ENCODE measurements at places on chromosomes 5 and 9.

DNA sequence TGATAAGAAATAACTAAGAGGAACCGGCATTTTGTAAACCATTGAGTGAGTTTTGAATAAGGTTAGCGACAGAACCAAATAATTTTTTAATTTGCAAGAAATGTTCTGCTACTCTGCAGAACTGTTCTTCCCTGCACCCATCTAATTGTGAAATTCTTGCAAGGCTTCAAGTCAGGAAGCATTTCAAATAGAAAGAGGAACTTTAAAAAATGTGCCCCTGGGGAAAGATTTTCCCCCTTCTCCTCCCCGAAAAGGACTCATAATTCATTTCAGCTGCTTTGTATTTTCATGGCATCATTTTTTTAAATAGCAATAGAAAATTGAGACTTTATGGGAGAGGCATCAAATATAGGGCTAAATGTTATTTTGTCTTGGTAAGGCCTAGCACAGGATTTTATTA lies 180.9 kb upstream of the ANKRD55 start:
- DNase-seq: no peak

GRCh38 chr9:135183069-135183468 lies 95.6 kb downstream of the OLFM1 start:
- DNase-seq: no peak

DNA sequence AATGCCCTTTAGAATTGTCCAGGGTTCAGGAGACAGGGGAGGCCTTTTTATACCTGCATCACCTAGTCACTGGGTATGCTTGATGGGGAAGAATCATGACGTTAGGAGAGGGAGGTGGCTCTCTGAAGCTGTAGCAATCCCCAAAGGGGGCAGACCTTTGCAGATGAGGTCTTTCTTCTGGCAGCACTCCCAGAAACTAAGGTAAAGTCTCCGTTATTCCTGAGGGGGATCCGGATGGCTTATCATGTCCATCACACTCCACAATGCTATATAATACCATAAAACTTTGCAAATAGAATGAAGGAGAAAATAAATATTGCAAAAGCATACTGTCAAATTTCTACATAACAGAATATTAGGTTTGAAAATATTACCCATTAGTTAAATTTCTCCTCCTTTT lies 21.5 kb upstream of the CAST start:
- DNase-seq: no peak

DNA sequence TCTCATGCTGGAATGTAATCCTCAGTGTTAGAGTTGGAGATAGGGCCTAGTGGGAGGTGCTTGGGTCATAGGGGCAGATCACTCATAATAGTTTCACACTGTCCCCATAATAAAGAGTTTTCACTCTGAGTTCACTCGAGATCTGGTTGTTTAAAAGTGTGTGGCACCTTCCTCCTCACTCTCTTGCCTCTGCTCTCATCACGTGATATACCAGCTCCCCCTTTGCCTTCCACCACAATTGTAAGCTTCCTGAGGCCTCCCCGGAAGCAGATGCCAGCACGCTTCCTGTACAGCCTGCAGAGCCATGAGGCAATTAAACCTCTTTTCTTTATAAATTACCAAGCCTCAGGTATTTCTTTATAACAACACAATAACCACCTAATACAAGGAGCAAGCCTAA lies 3.8 kb upstream of the KLHL3 start:
- DNase-seq: no peak

DNA sequence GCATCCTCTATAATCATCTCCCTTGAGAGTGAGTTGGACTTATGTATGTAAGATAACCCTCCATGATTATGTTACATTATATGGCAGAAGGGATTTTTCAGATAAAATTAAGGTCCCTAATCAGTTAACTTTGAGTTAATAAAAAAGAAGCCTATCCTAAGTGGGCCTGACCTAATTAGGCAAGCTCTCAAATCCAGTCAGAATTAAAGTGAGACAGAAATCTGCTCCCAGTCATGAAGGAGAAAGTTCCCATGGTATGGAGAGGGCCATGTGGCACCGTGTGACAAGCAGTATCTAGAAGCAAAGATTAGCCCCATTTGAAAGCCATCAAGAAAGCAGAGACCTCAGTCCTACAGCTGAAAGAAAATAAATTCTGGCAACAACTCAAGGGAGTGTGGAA lies 202.4 kb downstream of the PRELID2 start:
- DNase-seq: no peak

DNA sequence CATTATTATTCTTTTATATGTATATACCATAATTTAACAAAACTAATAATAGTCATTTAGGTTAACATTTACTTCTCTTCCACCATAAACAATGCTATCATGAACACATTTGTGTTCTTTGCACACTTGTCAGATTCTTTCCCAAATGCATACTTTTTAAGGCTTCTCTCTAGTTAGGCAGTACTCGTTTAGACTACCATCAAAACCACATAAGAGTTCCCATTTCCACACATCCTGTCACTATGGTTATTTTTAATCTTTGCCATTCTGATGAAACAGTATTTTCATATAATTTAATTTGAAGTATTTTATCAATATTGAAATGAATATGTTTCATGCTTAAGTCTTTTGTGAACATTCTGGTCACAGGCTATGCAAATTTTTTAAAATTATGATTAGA lies 15.1 kb downstream of the DROSHA start:
- no peak for DNase-seq

DNA sequence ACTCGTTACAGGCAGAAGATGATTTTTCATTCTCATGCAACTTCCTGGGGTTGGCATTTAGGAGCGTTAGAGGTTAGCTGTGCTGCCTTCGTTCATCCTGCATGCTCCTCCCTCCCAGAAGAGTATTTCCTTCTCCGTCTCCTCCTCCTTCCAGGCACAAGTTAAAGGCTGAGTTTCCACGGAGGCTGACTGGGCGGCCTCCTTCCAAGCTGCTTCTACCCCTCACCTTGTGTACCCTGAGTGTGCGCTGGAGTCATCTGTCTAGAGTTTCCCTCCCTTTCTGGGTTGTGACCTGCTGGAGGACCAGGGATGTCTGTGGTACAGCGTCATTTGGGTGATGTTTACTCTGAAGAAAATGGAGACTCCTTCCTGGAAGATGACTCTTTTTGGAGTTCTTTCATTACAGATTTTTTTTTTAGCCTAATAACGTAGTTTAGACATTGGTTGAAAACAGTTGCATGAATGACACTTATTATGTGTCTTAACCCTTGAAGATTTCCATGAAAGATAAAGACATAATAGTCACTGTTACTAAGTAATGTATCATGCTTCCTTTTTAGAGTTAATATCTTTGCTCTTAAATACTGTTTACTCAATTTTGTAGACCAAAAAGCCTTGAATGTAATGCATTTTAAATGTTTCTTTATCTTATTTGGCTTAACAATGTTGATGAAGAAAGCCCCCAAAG lies 146.9 kb downstream of the TENT4A start:
- DNase-seq: no peak

- DNase-seq: no peak
Observed at GRCh38 chr5:61702784-61703183, 370.7 kb downstream of the ZSWIM6 start.

DNA sequence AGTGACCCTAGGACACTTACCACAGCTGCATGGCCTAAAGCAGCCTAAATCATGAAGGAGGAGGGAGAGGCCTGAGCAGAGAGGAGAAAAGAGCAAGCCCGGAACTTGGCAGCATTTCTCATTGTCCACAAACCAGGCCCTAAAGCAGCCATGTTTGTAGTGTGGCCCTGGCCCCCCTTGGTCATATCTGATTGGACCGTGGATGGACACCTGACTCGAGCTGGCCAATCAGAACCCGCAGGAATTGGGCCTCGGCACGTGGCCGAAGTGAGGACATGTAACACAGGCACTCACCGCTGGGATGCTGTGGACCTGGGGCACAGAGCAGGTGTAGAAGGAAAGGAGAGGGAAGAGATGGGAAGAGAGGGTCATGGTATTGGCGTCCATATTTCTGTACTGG lies 56.9 kb downstream of the ASS1 start:
- no peak for DNase-seq

DNA sequence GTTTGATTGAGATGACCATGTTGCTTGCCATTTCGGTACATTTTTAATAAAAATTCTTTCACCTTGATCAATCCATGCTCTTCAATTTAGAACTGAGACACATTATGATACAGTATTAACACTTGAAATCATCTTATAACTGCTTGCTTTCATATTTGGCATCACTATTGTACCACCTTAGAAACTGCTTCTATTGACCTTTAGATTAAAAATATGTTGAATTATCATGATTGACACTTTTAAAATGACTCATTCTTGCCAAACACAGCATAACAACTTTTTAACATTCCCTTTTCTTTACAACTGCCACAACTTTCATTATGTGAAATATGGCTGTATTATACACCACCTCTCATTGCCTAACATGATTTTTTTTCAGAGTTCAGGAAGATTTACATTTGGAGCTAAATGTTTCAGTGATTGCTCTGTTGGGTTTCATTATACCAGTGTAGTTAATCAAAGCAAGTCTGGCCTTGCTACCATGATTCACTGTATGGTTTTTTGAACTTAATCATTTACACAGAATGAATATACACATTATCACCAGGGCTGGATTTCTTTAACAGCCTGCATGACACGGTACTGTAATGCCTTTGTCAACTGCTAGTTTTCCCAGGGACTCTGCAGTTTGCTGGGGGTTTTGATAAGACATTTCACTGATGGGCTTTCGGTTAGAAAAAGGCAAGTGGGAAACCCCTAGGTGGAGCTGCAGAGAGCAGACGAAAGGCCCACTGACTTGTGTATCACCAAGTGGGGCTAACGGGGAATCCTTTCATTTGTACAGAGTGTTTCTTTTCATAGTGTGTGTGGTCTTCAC lies 93.6 kb upstream of the TLE4 start:
- no peak for DNase-seq

DNA sequence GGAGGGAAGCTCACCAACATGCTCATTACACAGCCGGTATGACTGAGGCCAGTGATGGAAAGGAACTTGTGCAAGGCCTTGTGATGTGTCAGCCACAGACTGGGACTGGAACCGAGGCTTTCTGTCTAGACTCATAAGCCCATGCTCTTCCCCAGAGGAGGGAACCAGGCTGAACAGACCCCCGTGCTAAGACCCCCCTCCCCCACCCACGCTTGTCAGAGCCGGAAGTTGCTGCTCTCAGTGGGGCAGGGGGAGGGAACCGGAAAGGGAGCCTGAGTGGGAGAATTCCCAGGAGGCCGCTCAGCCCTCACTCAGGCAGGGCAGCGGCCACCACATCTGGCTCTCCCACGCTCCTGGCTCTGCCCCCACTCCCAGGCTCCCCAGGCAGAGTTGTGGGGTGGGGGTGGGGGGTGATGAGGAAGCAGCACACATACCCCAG lies 4.1 kb upstream of the PDGFRB start:
- no peak for DNase-seq

DNA sequence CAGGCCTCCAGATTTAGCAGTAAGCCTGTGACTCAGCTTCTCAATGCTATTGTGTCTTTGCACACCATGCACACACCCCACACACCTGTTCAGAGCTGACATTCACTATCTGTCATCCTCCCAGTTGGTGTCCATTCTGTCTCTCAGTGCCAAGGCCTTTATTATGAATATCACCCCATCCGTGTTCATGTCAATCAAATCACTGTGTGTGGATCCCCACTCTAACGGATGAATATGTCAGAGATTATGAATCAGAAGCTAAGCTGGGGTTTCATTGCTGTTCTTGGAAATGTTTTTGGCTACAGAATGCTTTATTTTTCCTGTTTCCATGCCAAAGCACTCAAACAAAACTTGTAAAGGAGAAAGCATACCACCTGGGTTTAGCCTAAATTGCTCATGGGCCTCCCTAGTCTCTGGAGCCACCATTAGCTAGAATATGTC lies 9.4 kb upstream of the MAMDC2 start:
- no peak for DNase-seq

- DNase-seq: no peak
Observed at GRCh38 chr5:109853377-109853776, 163.7 kb downstream of the MAN2A1 start.

DNA sequence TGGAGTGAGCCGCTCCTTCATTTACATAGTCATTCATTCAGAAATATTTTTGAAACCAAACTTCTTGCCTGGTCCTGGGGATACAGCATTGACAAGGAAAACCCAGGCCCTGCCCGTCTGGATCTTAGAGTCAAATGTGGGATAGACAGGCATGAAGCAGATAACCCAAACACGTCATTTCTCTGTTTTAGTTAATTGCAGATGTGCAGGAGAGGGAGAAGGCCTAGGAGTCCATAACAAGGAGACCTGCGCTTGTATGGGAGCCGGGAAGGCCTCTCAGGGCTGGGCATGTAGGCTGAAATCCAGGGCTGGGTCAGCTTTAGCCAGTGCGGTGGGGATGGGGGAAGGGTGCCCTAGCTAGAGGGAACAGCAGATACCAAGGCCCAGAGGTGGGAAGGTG lies 43.3 kb downstream of the PRRX2 start:
- no peak for DNase-seq

DNA sequence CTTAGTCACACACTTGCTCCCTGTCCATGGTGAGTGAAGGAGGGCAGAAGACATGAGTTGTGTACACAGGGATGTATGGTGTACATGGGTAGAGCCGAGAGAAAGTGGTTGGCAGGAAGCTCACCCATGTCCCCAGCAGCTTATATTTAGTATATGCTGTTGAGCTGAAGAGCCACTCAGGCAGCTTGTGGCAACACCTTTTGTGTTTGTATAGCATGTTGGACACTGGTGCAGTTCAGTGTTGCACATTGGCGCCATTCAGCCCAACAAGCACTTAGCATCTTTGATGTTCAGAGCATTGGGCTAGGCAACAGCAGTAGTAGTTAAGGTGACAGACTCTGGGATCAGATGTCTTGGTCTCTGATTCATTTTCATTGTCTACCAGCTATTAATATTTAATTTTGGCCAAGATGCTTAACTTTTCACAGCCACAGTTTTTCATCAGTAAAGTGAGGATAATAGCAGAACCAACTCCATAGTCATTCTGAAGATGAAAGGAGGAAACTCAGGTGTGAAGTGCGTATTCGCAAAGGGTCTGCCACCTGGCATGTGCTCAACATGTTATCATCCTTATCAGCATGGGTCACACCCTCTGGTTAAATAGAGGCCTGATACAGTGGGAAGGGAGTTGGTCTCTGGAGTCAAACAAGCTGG lies 184.8 kb downstream of the NR3C1 start:
- DNase-seq: no peak

DNA sequence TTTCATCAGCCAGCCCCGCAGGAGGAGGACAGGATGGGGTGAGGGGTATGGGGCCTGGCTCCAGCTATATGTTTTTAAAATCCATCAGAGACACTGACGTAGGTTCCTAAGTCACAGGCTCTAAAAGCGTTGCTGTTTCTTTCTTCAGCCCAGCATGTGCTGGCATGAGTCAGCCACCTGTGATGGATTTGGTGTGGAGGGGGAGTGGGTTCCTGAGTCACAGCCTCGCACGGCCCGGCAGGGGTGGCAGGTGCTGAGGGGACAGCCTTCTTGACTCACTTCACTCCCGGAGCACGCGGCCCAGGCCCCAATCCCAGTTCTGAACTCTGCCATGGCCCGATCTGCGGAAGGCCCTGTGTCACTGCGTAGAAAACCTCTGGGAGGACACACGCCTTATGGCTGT lies 38.8 kb upstream of the RPL26L1 start:
- DNase-seq: no peak

DNA sequence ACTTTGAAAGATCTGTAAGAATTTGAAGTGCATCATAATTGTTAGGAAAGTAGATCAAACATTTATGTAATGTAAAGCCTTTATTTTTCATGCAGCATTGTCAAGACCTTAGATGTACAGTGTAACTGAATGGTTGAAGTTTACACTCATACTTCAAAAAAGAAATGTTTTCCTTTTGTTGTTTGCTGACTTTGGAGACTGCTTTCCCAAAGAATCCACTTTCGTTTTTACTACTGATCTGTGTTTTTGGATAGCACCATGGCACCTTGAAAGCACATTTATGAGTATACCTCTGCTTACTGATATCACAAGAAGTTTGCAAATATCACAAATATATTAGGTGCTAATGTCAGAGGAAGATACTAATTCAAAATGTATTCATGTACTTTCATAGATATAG lies 50.0 kb downstream of the PIP5K1B start:
- no peak for DNase-seq
